HTR-8/SVneo (cell line): ENCODE measurements at places on chromosomes 7 and 10.

DNA sequence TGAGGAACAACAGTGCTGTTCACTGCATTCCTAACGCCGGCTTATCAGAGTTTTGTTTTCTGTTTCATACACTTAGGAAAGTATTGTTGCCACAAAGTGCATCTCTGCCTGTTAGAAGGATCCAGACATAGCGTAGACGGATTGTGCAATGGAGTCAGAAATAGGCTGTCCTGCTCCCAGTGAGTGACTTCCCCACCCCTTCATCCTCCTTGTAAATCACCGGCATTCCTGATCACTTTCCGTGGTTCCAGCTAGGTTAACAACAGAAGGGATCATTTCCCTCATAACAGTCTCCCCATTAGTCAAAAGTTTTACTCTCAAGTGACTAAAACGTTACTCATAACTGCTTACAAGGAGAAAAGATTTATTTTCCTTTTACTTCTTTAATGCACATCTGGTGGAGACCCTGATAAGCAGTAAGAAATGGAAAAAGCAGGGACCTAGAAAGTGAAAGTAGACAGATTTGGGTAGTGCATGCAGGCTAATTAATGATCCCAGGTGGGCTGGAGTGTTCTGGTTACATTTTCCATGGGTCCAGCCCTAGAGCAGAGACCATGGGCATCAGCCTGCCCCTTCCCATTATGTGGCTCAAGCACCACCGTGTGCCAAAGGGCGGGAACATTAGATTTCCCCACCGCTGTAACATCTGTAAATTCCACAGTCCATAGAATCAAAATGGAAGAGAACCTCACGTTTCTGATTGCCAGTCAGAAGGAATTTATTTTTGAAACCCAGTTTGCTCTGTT is 395.1 kb upstream of the GALNT17 start:
- peak; percentile 23 for DNase-seq

GRCh38 chr7:12670000-12670729 is 17.3 kb upstream of the ARL4A start:
- no peak for DNase-seq

- no peak for DNase-seq
Measured at GRCh38 chr10:124545351-124546054, 83.9 kb downstream of the LHPP start.

- no peak for DNase-seq
Measured at GRCh38 chr7:2405601-2406345, 2.4 kb downstream of the CHST12 start.
